CD14-positive monocyte (primary cell): ENCODE measurements at places on chromosomes 3 and 15. TPM values are rescaled to one million over a fixed set of nuclear protein-coding genes. Genes with fewer than 3 reads are reported as not detected.

- DNase-seq: no peak
Measured at GRCh38 chr3:188294823-188295487, 141.0 kb downstream of the LPP start.

DNA sequence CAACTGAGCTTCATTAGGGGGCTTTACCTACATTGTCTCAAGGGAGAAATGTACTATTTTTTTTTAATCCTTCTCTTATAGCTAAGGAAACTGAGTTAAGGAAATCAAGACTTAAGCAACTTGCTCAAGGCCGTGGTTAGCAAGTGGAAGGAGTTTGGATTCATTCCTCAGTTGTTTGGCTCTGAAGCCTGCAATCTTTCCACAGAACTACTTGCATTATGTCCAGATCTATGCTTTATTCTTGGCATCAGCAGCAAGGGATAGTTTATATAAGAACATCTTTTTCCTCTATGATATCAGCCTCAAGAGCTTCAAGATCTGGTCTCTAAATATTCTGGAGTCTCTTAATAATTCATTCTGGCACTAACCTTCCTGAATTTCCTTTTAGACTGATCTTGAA is 182.4 kb downstream of the SV2B start:
- DNase-seq: no peak

- DNase-seq: no peak
Measured at GRCh38 chr15:40603935-40604334, 9.9 kb downstream of the KNL1 start.

GRCh38 chr3:134993011-134993410 is 198.0 kb downstream of the EPHB1 start:
- DNase-seq: no peak

DNA sequence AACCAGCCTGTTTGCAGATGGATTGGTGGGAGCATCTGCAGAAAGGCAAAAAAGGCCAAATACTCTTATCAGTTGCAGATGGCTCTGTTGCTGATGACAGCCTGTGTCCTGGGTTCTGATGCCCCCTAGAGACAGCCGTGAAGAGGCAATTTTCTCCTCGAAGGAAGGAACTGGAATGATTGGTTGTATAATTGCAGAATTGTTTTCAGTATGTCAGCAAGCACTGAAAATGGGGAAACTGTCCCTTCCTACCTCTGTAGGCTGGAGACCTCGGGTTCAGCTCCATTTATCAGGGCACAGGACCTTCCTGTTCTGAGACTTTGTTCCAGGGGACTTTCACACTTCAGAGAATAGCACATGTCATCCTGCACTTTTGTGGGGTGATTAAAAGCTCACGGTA is 103.0 kb downstream of the PGPEP1L start:
- DNase-seq: peak; percentile 36

- DNase-seq: no peak
Measured at GRCh38 chr3:167691366-167691765, 37.6 kb upstream of the WDR49 start.

DNA sequence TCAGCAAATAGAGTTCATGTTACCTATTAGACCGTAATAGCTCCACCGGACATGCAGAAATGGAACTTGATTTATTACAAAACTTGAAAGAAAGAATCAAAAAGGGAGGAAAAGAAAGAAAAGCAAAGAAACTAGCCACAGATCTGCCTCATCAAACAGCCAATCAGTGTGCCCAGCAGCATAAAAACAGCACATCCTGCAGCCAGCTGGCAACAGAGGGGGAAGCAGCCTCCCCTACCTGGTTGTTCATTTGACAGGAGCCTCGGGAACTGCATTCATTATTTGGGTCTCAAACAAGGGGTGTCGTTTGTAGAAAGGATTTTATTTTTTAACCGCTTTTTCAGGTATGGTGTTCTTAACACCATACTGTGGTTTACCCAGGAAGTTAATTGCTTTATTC is 181.5 kb upstream of the TOPAZ1 start:
- DNase-seq: no peak

DNA sequence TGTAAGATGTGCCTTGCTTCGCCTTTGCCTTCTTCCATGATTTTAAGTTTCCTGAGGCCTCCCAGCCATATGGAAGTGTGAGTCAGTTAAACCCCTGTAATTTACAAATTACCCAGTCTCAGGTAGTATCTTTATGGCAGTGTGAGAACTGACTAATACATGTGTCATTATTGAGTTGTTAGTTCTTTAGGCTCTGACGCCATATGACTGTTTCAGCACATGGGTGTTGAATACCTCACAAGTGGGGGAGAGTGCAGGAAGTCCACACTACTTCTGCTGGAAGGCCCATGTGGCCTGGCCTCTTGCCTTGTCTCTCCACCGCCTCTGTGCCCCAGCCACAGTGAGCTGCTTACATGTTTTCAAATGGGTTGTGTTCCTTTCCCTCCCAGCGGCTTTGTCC is 28.5 kb downstream of the MFSD1 start:
- peak; percentile 21 for DNase-seq

DNA sequence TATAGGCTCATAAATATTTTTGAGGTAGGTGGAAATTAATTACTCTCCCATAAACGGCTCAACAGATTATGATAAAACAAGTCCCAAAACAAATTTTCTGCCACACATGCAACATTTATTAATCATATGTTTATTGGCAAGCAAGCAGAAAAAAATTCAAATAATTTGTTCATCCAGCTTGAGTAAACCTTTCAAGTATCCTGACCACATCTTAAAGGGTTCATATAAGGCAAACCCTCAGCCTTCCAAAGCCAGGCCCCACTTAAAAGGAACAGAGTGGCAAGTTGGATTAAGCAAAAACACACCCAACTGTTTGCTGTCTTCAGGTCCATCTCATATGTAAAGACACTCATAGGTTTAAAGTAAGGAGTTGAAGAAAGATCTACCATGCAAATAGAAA is 1042.3 kb downstream of the DIPK2A start:
- no peak for DNase-seq

GRCh38 chr3:37179144-37179967 is 5.0 kb upstream of the LRRFIP2 start:
- DNase-seq: no peak

Gene SERINC4
- 0.56 TPM for polyA plus RNA-seq

Gene TGFBR2
- 44.0 and 57.0 TPM in 2 replicates for polyA plus RNA-seq

DNA sequence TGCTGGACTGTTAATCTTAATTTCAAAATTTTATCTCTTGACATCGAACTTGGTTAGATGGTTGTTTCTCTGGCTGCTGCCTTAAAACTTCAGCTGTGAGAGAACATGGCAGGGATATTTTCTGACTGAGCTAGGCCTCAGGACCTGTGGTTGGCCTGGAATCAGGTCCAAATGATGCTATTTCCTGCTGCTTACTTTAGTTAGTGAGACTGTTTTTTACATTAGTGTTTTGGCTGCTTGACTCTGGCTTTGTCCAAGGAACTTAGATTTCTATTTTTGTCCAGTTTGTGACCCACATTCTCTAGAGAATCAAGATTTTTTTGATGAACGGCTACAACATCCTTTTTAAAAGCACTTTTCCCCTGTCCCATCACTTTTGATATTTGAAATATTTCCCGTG is 497.9 kb upstream of the SGO1 start:
- no peak for DNase-seq

- DNase-seq: no peak
Measured at GRCh38 chr15:39881790-39882189, 38.3 kb downstream of the GPR176 start.

DNA sequence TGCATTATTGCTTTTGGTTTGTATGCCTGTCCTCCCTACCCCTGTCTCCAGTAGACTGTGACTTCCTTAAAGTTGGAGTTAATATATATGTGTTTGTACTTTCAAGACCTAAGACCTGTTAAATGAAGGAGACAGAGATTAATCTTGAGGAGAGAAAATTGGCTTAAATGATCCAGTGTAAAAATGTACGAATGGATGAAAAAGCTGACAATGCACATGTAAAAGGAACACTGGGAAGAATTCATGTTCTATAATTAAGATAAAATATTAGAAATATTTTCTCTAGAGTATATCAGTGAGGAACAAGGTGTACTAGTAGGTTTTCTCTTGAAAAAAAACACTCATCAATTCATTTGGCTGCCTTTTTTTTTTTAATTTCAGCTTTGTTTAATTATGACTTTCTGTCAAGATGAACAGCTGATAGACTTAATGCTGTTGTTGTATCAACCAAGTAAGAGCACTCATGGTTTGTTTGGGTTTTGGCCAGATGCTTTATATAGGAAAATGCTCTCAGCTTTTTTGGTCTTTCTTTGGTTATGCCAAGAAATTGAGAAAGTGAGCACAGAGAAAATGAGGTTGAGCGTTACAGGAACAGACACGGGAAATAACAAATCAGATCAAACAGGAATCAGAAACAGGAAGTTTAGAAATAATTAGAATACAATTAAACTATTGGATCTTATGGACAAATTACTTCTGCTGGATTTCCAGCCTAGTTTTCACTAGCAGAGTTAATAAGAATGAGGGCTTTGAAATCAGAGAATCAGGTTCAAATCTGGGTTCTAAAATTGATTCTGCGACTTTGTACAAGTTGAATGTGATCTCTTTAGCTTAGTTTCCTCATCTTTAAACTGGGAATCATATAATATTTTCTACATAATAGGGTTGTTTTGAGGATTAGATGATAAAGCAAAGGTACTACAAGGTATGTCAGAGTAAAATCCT is 38.3 kb upstream of the AADAC start:
- DNase-seq: no peak

GRCh38 chr3:197234947-197235914 is 63.2 kb downstream of the DLG1 start:
- DNase-seq: no peak

- DNase-seq: no peak
Measured at GRCh38 chr3:13509816-13510192, 29.7 kb downstream of the HDAC11 start.

- no peak for DNase-seq
Measured at GRCh38 chr3:116226266-116226665, 219.0 kb downstream of the LSAMP start.

Gene AGBL1
- polyA plus RNA-seq: not detected

Gene AP3B2
- 0.85 TPM for polyA plus RNA-seq

DNA sequence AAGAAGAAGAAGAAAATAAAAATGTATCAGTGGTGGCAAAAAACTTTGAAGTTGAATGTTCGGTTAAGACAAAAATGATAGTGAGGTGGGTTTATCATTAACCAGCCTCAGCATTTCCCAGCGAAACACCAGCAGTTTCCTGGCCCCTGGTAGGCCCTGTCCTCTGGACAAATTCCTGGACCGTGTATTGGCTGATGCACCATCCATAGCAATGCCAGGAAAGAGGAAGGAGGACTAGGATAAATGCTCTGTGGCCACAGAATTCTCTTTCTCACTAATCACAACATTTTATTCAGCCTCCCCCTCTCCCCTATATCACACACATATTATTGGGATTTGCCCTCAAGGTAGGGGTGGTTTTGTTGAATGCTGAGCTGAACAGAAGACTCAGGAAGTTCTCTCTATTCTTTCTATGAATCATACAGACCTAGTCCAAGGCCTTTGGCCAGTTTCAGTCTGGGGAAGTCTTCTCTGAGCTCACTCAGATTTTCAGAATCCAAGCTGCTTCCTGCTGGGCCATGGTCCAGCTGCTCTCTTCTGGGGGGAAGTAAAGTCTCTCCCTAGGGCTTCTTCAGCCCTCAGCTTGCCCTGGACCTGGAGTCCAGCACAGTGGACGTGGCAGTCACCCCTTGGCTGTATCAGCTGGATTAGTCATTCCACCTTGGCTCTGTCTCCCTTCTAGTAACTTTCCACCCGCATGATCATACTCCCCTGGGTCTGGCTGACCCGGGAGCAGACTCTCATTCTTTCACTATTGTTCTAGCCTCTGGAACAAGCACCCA is 27.6 kb downstream of the SLC28A1 start:
- DNase-seq: no peak

Gene GRM2
- polyA plus RNA-seq: not detected

DNA sequence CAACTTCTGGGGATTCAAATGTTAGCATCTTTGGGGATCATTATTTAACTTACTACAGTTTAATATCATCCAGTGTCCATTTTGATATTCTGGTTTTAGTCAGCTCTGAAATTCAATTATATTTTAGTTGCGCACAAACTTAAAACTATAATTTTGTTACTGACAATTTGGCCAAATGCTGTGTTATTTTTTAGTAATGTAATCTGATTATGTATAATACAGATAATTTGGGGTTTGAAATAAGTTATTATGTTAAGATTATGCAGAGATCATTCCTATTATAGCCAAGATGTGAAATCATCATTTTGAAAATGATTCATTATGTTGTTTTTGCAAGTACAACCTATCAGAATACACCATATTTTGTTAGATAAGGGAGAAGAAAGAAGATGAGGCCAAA is 706.1 kb downstream of the ROBO2 start:
- no peak for DNase-seq

Gene SIDT1
- 7.1 TPM for polyA plus RNA-seq

Gene CPLX3
- polyA plus RNA-seq: 0.09 and 0.12 TPM in 2 replicates

Gene PPP4R2
- 25.4 TPM for polyA plus RNA-seq

Gene C2CD4A
- polyA plus RNA-seq: not detected

- no peak for DNase-seq
Measured at GRCh38 chr15:70672081-70672480, 91.3 kb downstream of the UACA start.

- DNase-seq: no peak
Measured at GRCh38 chr3:72079369-72079872, 294.5 kb upstream of the PROK2 start.

- peak; percentile 84 for DNase-seq
Measured at GRCh38 chr3:38151667-38152265, 13.3 kb downstream of the MYD88 start.

Gene GOLGA8K
- 1.1 and 3.2 TPM in 2 replicates for polyA plus RNA-seq

DNA sequence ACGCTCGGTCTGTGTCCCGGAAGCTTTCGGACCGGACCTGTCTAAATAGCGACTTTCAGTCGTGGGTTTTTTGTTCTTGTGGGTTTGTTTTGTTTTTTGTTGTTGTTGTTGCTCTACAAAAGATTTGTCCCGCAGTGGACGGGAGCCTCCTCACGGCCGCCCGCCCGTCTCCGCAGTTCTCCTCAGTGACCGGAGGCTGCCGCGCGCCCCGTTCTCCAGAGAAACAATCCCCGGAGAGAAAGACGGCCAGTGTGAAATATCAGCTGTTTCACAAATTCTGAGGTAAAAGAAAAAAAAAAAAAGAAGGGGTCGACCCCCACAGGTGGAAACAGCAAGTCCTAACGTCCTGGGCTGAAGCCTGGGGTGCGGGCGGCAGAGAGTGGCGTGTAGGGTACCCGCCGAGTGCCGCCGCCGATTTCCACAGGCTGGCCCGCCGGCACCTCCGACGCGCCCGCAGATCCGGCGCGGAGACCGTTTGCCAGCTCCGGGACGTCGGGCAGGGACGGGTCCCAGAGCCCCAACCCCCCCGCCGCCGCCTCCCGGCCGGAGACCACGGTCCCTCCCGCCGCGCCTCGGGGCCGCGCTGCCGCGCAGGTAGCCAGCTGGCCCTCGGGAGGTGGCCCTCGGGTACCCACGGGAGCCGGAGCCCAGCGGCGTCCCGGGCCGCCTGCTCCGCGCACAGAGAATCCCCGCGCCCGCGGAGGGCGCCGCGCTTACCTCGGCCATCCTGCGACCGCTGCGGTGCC is 478 bp downstream of the BNC1 start:
- no peak for DNase-seq

DNA sequence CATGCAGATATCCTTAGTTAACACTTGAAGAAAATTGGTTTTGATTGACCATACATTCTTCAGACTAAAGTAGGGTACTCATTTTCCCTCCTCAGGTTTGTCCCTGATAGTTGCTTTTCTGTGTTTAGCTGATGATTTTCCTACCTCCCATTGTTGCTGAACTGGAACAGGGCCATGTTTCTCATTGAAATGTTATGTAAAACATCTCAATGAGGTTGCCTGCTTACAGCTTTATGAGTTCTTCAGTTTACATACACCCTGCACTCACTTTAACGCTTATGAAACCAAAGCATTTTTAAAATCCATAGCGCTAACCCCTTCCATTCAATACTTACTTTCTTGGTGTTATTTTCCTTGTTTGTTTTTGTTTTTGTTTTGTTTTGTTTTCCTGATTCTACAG is 61.9 kb downstream of the HMG20A start:
- DNase-seq: no peak
